Panc1 (cell line): ENCODE measurements at places on chromosomes 7 and 10.

DNA sequence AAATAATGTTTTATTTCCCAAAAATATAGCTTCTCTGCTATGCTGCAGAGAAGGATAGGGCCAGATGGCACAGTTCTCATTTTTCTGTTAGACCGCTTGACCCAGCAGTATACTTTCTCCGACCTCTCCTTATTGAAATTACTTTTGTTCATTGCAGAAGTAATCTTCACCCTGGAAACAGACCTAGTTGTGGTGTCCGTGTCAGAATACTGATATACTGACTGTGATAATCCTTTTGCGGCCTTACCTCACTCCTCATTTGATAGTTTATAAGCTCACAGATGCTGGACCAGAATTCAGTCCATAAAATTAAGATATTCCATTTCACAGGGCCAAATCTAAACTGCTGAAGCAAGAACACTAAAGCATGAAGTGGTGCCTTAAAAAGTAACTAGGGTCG is 260.6 kb upstream of the DKK1 start:
- no peak for DNase-seq

DNA sequence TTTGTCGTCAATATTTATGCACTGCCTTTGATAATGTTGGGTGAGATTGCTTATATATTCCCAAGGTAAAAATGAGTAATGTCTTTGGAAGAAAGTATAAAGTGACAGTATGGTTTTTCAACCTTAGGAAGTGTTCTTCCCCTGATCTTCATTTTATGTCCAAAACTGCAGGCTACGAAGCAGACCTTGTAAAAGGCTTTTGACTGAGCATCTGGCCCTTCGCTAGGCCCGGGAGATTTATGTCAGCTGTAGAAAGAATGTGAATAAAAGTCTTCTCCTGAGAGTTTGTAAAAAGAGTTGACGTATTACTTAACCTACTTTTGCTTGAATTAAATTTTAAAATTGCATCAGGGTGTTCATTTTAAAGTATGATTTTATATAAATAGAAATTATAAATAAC is 116.8 kb downstream of the CPED1 start:
- DNase-seq: no peak

- DNase-seq: no peak
These were observed 21.5 kb downstream of the BUB3 start for GRCh38 chr10:123175389-123176387.

DNA sequence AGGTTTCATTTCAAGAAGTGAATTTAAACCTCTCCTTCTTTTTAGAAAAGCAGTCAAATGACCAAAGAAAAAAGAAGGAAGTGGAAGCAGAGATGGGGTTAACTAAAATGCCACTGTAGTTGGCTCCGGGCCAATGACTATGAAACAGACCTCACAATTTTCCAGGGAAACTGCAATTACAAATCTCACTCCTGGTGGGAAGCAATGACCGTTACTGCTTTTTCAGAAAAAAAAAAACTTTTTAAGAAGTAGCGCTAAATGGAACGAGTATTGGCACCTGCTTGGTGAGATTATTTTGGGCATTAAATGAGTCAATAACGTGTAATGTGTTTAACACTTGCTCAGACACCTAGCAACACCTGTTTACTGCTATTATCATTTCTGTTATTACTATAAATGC is 1.2 kb downstream of the SFRP4 start:
- DNase-seq: no peak

- DNase-seq: no peak
These were observed 22.5 kb upstream of the TNRC18 start for GRCh38 chr7:5445981-5446594.

- DNase-seq: no peak
These were observed 77.4 kb downstream of the SAMD9 start for GRCh38 chr7:93040355-93040754.

DNA sequence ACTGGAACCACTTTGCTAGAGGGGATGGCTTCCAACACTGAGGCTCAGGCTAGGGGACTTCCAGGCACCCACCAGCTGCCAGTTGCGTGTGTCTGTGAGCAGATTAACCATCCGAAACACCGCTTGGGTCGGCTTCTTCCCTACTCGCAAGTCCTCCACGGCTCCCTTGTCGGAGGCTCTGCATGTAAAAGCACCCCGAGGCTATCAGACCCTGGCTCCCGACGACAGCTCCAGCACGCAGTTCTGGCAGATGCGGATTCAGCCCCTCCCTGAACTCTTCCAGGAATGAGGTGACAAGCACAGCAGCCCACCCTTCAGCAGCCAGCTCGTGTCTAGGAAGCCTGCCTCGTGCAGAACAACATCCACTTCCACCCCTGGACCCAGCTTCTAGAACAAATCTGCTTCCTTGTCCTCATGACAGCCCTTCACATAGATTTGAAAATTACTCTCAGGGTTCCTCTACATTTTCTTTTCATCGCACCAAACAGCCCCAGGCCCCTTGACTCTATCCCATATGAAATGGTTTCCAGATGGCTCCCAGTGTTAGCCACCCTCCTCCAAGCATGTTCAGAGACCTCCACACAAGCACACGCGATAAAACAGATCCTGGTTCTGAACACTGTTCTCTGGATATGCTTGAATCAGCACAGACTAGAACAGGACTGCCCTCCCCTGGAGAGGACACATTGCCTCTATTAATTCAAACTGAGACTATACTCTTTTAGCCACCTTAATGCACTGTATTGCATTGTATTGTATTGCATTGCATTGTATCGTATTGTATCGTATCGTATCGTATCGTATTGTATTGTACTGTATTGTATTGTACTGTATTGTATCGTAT is 44.6 kb downstream of the SLIT1 start:
- DNase-seq: no peak

GRCh38 chr10:101781984-101782810 is 1.0 kb downstream of the NPM3 start:
- DNase-seq: no peak

- no peak for DNase-seq
These were observed 12.2 kb upstream of the LFNG start for GRCh38 chr7:2507208-2507916.

DNA sequence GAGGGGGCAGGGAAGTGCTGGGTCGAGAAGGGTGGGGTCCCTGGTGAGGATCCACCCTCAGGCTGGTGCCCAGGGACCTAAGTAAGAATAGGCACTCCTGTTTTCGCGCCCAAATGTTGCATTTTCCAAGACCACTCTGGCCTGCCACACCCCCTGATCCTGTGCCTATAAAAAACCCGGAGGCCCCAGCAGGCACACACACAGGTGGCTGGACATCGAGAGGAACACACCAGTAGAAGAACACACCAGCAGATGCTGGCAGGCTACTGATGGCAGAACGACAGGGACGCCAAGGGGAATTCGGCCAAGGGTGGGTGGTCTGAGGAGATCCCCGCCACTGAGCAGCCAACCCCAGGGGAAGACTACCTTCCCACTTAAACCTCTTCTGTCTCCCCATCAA is 633.9 kb upstream of the POT1 start:
- no peak for DNase-seq

DNA sequence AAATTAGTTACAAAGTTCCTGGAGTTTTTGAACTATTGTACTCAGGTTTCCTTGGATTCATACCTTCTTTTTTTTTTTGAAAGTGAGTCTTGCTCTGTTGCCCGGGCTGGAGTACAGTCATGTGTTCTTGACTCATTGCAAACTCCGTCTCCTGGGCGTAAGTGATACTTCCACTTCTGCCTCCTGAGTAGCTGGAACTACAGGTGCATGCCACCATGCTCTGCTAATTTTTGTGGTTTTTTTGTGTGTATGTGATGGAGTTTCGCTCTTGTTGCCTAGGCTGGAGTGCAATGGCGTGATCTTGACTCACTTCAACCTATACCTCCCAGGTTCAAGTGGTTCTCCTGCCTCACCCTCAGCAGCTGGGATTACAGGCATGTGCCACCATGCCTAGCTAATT is 22.3 kb downstream of the MCM10 start:
- DNase-seq: no peak

DNA sequence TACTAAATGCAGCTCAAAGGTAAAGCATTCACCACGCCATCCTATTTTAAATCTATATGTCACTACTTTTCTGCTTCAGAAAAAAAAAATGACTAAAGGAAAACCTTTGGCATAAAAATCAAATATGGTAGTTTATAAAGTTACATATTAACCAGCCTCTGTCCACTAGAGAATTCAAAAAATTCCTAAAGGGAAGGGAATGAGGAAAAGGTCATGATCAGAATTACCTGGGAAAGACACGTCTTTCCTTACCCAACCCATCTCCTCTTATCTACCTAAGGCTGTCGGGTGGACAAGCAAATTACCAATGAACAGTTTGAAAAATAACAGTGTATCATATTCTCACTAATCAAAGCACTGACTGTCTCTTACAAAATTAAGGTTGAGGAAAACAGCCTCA is 100.7 kb upstream of the TMEM106B start:
- DNase-seq: no peak

- no peak for DNase-seq
These were observed 415.4 kb downstream of the PLXNA4 start for GRCh38 chr7:132160611-132161532.
